ENCODE measurements at places on chromosomes 13 and 19. TPM values are rescaled to one million over a fixed set of nuclear protein-coding genes. Genes with fewer than 3 reads are reported as not detected.

DNA sequence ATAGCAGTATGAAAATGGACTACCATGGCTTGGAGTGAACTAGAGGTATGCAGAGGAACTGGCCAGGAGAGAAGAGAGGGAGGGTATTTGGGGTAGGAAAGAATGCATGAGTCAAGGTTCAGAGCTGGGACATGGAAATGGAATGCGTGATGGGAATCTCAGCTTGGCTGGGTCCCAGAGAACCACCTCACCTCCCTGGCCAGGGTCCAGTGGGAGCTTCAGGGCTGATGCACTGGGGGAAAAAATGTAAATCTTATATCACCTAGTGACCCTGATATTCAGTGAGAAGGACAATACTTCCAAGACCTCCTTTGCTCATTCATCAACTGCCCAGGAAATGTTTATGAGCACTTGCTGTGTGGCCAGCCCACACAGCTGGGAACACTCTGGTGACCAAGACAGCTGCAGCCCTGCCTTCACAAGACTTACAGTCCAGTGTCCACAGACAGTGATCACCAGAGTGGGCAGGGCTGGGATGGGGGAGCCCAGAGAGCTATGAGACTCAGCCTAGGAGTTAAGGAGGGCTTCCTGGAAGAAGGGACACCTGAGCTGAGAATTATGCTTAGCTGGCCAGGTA is 12.8 kb downstream of the IGSF23 start:
- DNase-seq, result no peak

The GNA15 gene
- total RNA-seq, result not detected

The PLPPR2 gene
- 5.6 TPM for total RNA-seq

GRCh38 chr19:50821248-50821612 is 2.4 kb downstream of the KLK1 start:
- DNase-seq, result no peak

DNA sequence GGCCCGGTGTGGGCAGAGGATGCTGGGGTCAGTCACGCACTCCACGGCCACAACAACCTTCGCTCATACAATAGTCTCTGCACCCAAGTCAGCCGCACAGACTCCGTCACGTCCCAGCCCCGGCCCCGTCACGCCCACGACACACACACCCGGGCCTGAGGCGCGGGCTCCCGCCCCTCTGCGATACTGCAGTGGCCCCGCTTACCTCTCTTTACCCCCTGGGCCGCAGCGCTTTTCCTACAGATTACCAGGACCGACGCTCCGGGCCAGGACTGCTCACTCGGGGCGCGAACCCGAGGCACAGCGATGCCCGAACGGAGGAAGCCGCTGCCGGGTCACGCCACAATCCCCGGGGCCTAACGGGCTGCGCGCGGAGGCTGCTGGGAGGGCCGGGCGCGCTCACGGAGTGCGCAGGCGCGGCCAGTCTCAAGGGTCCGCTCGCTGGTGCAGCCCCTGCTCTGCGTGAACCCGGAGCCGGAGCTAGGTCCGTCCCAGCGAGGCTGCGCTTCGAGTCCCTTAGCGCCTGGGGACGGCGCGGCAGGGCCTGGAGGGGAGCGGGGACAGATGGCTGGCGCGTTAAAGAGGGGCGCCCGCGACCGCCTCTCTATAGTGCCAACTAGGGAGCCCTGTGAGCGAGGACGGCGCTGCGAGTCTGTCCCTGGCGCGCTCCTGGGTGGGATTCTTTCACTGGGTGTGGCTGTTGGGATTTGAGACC is at the start of gene ZFP82:
Gene ZFP82 (minus strand): TSS at position 358 of the 715 bp plus-strand sequence. CDS start 8,855 bp downstream, outside the sequence.
- DNase-seq, result peak; percentile 95
